ENCODE measurements at places on chromosomes 16 and 17. TPM values are rescaled to one million over a fixed set of nuclear protein-coding genes. Genes with fewer than 3 reads are reported as not detected.
A peak's percentile ranks its signal among the peaks of the same experiment; 100 is the strongest.

DNA sequence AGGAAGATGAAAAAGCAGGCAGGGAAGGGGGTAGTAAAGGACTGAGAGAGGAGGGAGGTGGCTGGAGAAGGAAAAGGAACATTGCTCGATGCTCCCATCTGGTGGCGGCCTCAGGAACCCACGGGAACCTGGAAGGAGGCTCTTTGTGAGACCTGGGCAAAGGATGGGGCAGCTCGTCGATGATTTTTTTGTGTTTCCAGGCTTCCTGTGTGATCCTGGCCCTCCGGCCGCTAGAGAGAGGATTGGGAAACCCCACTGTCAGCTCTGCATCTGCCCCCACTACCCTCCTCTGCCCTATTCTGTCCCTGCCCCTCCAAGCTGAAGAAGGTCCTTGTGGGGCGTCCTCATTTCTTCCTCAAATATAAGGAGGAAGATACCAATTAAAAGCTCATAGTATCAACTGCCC, 6.6 kb downstream of the WFIKKN2 start:
- H3K27ac ChIP-seq, result no peak overlapping the region
- H3K4me1 ChIP-seq, result peaks cover 31% of the 10 kb centered on the region
- no peak overlapping the region for H3K4me3 ChIP-seq
- DNase-seq, result peak; percentile 83

DNA sequence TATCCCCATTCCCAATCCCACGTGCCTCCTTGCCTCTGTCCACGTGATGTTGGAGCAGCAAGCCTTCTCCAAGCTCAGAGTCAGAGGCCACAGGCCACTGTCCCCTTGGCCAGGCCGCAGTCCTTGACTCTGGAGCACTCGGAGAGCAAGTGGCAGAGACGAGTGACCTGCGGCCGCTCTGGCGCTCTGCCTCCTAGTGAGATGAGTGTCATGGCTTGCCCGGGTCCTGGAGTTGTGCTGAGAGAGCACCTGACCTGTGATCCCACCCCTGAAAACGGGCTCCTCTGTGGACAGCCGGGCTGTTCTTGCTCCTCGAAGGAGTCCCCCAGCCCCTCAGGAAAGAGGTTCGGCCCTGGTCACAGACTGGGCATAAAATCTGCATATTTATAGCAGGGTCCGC, 10.0 kb upstream of the FASN start:
- peaks cover 3% of the 10 kb centered on the region for H3K36me3 ChIP-seq
- peaks cover 55% of the 10 kb centered on the region for H3K4me1 ChIP-seq
- no peak overlapping the region for H3K27ac ChIP-seq
- no peak for DNase-seq
- no peak overlapping the region for H3K4me3 ChIP-seq

GRCh38 chr16:86095131-86095752, 196.3 kb downstream of the IRF8 start:
- H3K36me3 ChIP-seq, result no peaks in the 10 kb centered on the region
- no peak for DNase-seq
- H3K4me1 ChIP-seq, result no peaks in the 10 kb centered on the region
- H3K4me3 ChIP-seq, result no peak overlapping the region
- no peak overlapping the region for H3K27ac ChIP-seq

Gene KRT25
- not detected for polyA plus RNA-seq

DNA sequence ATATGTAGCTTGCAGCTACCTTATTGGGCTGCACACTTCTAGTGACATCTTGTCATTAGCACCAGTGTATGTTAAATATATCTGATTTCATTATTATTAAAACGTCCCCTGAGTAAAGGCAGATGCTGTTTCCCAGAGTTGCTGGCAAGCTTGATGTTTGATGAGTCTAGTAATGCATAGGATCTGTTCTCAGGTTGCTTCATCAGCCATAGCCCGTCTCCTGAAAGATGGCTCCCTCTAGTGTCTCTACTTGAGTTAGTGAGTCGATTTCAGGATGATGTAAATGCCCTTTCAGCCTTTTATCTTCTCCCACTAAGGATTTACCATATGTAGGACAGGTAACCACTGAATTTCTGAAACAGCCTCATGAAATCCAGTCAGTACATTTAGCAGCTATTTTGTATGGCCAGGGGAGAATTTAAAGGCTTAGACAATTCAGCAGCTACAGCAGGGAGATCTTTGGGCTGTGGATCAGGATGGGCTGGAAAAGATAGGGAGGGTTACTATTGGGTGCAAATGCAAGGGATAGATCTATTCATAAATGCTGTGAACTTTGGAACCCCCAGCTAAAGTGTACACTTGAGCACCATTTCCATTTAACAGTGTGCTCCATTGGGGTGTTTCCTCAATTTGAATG, 376.3 kb downstream of the CNTNAP4 start:
- DNase-seq, result peak; percentile 89
- H3K4me1 ChIP-seq, result peaks cover 3% of the 10 kb centered on the region
- H3K27me3 ChIP-seq, result no peaks in the 10 kb centered on the region

Gene CHST4
- polyA plus RNA-seq, result not detected

Gene TMEM186
- polyA plus RNA-seq, result 10.3 TPM

DNA sequence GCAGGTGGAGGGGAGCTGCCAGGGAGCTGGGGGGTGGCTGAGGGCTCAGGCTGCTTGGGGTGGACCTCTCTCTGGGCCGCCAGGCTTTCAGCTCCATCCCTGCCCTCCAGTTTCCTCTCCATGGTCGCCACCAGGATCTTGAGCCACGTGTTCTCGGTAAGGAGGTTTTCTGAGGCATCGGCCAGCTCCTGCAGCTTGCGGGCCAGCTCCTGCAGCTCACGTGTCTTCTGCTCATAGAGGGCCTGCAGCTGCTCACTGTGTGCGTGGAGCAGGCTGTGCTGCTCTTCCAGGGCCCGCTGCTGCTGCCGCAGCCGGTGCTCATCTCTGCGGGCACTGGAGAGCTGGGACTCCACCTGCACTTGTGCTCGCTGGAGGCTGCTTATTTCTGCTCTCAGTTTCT, 11.0 kb downstream of the SNN start:
- H3K4me1 ChIP-seq, result peaks cover 62% of the 10 kb centered on the region
- no peaks in the 10 kb centered on the region for H3K27me3 ChIP-seq
- no peak for DNase-seq
- peaks cover 60% of the 10 kb centered on the region for H3K36me3 ChIP-seq
- no peak overlapping the region for H3K27ac ChIP-seq

GRCh38 chr16:22844416-22844815, 30.5 kb downstream of the HS3ST2 start:
- no peak overlapping the region for H3K4me3 ChIP-seq
- no peak overlapping the region for H3K27ac ChIP-seq
- no peaks in the 10 kb centered on the region for H3K27me3 ChIP-seq
- H3K36me3 ChIP-seq, result no peaks in the 10 kb centered on the region

Gene SKAP1
- polyA plus RNA-seq, result not detected

GRCh38 chr17:3507071-3507470, 31.3 kb downstream of the ASPA start:
- no peak for DNase-seq
- no peak overlapping the region for H3K4me3 ChIP-seq
- H3K27me3 ChIP-seq, result no peaks in the 10 kb centered on the region
- peaks cover 11% of the 10 kb centered on the region for H3K4me1 ChIP-seq

- H3K4me1 ChIP-seq, result peaks cover 8% of the 10 kb centered on the region
- peaks cover 4% of the 10 kb centered on the region for H3K27me3 ChIP-seq
- H3K4me3 ChIP-seq, result no peak overlapping the region
- H3K27ac ChIP-seq, result no peak overlapping the region
- H3K36me3 ChIP-seq, result no peaks in the 10 kb centered on the region
Observed at GRCh38 chr17:17001076-17001777, 29.3 kb upstream of the TNFRSF13B start.

Gene MYO15A
- polyA plus RNA-seq, result 1.4 TPM

Gene SP6
- polyA plus RNA-seq, result 1.2 TPM

Gene MIS12
- polyA plus RNA-seq, result 19.3 TPM

DNA sequence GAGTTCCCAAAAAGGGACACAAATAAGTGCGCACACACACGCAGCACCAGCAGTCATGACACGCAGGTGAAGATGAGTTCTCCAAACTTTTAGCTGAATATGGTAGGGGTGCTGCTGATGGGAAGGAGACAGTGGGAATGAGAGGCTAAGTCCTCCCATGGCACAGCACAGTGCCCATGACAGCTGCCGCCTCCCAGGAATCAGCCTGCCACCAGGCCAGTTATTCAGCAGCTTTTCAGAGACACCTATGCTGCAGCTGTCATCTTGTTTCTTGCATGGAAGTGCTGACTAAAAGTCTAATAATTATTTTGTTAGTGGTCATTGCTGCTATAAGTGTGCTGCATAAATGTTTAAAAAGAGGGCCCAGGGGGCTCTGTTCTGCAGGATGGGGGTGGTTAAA, 12.2 kb downstream of the WFIKKN2 start:
- H3K36me3 ChIP-seq, result no peaks in the 10 kb centered on the region
- H3K27me3 ChIP-seq, result no peaks in the 10 kb centered on the region
- no peak for DNase-seq

Gene NPIPB13
- polyA plus RNA-seq, result 4.2 TPM

Gene PMM2
- polyA plus RNA-seq, result 21.9 TPM

- H3K4me3 ChIP-seq, result no peak overlapping the region
- H3K36me3 ChIP-seq, result peaks cover 60% of the 10 kb centered on the region
- no peaks in the 10 kb centered on the region for H3K27me3 ChIP-seq
Observed at GRCh38 chr17:74231928-74232907, 18.8 kb downstream of the TTYH2 start.

DNA sequence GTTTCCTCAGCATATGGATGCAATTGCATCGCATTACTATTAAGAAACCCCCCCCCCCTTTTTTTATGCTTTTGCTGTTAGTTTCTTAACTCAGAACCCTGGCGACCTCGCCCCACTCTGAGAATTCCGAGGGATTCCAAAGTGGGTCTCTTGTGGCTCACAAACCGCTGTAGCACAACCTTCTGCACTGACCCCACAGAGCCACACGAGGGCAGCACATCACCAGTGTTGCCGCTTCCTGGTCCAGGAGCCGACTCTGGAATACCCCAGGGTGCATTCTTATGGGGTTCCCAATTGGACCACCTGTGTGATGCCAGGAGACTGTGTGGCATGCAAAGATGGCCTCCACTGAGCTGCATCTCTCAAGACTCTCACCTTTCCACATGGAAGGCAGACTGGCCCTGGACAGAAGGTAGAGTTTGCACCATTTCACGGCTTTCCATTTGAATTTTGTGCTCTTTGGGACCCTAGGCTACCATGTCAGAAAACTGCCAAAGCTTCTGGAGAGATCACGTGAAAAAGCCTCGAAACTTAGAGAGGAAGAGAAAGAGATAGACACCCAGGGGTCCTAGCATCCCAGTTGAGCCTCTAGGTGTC, 432.7 kb upstream of the ASIC2 start:
- H3K27ac ChIP-seq, result no peak overlapping the region
- no peak overlapping the region for H3K4me3 ChIP-seq
- peak; percentile 5 for DNase-seq
- no peaks in the 10 kb centered on the region for H3K4me1 ChIP-seq
- H3K27me3 ChIP-seq, result no peaks in the 10 kb centered on the region

Gene IRX3
- polyA plus RNA-seq, result 6.4 TPM

Gene TMEM100
- polyA plus RNA-seq, result 6.5 TPM

Gene PMFBP1
- polyA plus RNA-seq, result 1.3 TPM

DNA sequence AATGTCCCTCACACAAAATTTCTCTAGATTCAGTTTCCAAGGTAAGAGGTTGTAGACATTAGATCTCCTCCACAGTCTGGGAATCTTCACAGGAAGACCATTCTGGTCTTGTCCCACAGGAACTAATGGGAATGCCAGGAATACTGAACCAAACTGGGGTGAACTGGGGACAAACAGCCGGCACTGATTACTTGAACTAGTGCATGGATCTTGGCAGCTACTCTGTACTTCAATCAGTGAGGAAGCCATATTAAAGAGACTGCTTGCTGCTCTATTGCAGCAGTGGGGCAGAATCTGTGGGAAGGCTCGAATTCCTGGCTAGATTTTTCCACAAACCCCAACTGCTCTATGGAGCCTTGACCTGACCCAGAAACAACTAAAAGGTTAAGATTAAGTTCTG, 268.9 kb upstream of the AXIN2 start:
- H3K27me3 ChIP-seq, result no peaks in the 10 kb centered on the region
- no peak overlapping the region for H3K27ac ChIP-seq
- H3K4me3 ChIP-seq, result no peak overlapping the region
- no peaks in the 10 kb centered on the region for H3K36me3 ChIP-seq
- no peaks in the 10 kb centered on the region for H3K4me1 ChIP-seq
- no peak for DNase-seq

Gene PFN1
- polyA plus RNA-seq, result 465 TPM

Gene BAIAP3
- polyA plus RNA-seq, result 0.87 TPM

- H3K36me3 ChIP-seq, result peaks cover 25% of the 10 kb centered on the region
- H3K27me3 ChIP-seq, result no peaks in the 10 kb centered on the region
- H3K27ac ChIP-seq, result no peak overlapping the region
- peaks cover 8% of the 10 kb centered on the region for H3K4me1 ChIP-seq
Observed at GRCh38 chr16:19601083-19601976, 45.8 kb downstream of the VPS35L start.

GRCh38 chr17:55062921-55063320, 94.4 kb downstream of the STXBP4 start:
- no peak for DNase-seq
- H3K27ac ChIP-seq, result no peak overlapping the region
- no peaks in the 10 kb centered on the region for H3K4me1 ChIP-seq
- H3K4me3 ChIP-seq, result no peak overlapping the region
- H3K36me3 ChIP-seq, result no peaks in the 10 kb centered on the region

DNA sequence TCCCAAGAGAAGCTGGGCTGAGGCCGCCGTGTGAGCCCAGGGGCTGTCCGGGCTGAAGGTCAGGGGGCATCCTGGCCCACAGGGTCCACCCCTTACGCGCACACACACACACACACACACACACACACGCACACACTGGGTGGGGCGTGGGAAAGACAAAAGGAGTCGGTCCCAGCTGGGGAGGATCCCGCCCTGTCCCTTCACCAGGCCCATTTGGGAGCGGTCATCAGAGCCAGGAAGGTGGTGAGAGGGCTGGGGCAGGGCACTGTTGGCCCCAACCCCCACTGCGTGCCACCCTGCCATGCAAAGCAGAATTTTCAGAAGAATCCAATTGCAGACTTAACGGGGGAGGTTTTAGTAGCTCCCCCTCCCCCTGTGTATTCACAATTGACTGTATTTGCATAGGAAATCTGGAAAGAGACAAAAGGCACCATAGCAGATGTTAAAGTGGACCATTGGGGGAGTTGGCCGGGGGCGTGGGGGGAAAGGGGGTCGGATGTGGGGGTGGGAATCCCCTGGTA, 11.3 kb upstream of the CD300A start:
- H3K4me3 ChIP-seq, result no peak overlapping the region
- H3K36me3 ChIP-seq, result no peaks in the 10 kb centered on the region
- peak; percentile 47 for DNase-seq
- peaks cover 57% of the 10 kb centered on the region for H3K4me1 ChIP-seq

GRCh38 chr16:74565378-74565777, 41.5 kb downstream of the GLG1 start:
- H3K36me3 ChIP-seq, result peaks cover 2% of the 10 kb centered on the region
- DNase-seq, result no peak
- H3K4me1 ChIP-seq, result no peaks in the 10 kb centered on the region
- no peaks in the 10 kb centered on the region for H3K27me3 ChIP-seq
